ENCODE measurements at places on chromosomes 11 and 22.

- DNase-seq, result no peak
Observed at GRCh38 chr11:94750319-94751217, 17.6 kb upstream of the AMOTL1 start.

- no peak for DNase-seq
Observed at GRCh38 chr11:59281177-59281576, 68.5 kb upstream of the MPEG1 start.

GRCh38 chr11:30565027-30565426 lies 21.1 kb downstream of the MPPED2 start:
- DNase-seq, result no peak

- no peak for DNase-seq
Observed at GRCh38 chr11:19650467-19650866, 62.2 kb upstream of the NAV2 start.

DNA sequence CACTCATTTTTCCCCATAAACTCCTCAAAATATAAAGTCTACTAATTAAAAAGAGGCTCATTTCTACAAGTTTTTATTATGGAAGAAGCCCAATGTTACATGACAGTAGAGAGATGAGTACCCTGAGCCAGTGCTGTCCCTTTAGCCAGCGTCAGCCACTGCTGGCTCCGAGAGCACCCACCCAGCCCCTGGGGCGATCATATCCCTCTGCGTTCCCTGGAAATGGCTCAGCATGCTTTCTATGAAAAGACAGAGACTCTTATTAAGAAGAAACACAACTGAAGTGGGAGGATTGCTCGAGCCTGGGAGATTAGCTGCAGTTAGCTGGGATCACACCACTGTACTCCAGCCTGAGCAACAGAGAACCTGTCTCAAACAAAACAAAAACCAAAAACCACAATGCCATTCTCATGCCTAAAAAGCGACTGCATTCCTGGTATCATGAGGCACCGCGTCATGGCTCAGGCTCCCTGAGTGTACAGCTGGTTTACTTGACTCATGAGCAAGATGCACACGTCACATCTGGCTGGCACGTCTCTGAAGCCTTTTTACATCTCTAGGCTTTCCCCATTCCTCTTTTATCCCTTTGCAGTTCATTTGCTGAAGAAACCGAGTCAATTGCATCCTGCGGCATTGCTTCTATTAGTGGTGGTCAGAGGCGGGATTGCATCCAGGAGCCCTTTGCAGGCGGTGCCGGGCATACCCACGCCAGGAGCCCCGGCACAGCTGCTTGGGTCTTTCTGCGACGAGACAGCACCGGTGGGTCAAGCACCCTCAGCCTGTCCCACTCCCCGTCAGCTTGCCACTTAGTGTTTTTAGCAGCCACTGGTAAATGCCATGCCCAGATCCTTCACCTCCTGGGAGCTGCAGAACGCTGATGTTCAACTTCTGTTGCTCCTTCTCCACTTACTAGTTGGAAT lies 119.9 kb downstream of the CTTN start:
- peak; percentile 62 for DNase-seq

DNA sequence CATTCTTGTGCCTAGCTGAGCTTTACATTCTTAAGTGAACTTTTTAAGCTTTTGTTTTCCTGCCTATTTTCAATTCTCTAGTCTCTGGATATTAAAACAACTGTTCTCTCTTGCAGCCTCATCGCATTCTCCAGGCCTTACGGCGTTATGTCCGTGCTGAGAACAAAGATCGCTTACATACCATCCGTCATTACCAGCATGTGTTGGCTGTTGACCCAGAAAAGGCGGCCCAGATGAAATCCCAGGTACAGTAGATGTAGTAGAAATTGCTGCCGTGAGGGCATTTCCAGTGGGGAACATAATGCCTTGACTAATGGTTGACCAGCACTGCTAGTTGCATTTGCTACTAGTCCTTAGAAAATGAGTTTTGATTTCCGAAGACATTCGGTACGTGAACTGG lies 29.7 kb upstream of the ST14 start:
- DNase-seq, result no peak

DNA sequence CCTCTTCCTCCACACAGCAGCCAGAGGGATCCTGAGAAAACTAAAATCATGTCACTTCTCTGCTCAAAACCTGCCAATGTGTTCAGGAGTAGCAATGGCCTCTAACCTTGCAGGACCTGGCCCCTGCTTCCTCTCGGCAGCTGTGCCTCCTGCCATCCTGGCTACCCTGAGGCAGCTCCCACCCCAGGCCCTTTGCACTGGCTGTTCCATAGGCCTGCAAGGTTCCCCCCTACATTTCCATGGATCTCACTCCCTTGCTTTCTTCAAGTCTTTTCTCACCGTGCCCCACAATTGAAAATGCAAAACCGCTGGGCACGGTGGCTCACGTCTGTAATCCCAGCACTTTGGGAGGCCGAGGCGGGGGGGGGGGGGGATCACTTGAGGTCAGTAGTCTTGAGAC lies 2.1 kb upstream of the STIP1 start:
- DNase-seq, result no peak

DNA sequence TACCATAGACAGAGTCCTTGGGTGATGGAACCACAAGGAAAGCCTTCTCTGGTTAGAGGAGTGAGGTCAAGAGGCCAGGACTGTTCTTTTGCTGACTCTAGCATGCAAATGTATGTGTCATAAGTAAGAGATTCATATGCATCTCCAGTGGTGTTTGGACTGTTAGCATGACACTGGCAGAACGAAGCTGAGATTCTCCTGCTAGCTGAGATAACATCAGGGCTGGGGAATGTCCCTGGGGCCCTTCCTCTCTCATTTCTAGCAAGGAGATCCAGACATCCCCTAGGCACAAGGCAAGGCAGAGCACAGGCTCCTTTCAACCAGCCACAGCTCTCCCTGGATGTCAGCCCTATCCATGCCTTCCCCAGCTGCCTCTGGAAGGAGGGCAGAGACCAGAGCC lies 711.3 kb downstream of the OPCML start:
- DNase-seq, result no peak

DNA sequence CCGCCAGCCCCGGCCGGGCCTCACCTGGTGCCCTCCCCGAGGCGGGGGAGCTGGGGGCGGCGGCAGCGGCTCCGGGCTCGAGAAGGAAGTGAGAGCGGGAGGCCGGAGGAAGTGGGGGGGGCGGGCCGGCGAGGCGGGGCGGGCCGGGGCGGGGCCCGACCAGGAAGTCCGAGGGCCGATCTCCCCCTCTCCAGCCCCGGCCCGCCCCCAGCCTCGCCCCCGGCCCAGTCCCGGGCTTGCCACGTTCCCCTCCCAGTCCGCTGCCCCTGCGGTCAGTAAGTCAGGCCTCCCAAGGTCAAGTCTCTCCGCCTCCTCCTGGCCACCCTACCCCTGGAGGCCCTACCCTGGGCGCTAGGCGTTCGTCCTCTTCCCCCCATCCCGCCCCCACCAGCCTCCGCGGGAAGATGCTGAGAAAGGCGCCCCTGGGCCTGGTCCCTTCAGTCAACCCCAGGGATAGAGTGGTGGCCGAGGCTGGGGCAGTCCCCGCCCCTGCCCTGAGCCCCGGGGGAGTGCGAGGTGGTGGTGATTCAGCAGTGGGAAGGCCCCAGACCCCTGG lies at the start of gene RHOG:
TSS of gene RHOG (minus strand) at position 90 of the 556 bp plus-strand sequence. CDS start 12,821 bp downstream, outside the sequence.
- peak; percentile 91 for DNase-seq

DNA sequence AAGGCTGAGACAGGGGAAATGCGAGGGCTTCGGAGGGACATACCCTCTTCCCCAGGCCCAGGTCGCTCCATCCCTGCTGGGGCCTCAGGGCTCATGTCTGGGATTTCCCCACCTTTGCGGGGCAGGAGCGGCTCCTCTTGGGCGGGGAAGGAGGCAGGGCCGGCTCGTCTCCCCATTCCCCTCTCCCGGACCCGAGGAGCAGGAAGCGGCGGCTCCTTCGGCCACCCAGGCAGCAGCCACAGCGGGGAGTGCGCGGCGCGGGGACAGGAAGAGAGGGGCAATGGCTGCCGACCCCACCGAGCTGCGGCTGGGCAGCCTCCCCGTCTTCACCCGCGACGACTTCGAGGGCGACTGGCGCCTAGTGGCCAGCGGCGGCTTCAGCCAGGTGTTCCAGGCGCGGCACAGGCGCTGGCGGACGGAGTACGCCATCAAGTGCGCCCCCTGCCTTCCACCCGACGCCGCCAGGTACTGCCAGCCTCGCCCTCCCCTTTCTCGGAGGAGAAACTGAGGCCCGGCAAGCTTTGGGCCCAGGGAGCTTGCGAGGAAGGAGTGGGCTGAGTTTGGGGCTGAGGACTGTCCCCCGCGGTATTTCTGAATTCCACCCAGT lies at the start of gene ANKK1:
TSS of gene ANKK1 (plus strand) at position 175 of the 607 bp plus-strand sequence. CDS start at position 281, 106 bp downstream.
- DNase-seq, result no peak

DNA sequence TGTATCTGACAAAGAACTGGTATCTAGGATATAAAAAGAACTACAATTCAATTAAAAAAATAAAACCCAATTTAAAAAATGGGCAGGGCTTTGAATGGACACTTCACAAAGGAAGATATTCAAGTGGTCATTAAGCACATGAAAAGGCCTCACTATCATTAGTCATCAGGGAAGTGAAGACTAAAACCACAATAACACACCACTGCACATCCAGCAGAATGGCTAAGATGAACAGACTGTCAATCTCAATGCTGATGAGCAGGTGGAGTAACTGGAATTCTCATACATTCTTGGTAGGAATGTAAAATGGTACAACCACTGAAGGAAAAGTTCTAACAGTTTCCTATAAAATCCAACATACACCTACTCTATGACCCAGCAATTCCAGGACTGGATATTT lies 8.9 kb downstream of the HPS4 start:
- DNase-seq, result peak; percentile 39

GRCh38 chr11:108635106-108635505 lies 29.8 kb upstream of the DDX10 start:
- DNase-seq, result no peak

DNA sequence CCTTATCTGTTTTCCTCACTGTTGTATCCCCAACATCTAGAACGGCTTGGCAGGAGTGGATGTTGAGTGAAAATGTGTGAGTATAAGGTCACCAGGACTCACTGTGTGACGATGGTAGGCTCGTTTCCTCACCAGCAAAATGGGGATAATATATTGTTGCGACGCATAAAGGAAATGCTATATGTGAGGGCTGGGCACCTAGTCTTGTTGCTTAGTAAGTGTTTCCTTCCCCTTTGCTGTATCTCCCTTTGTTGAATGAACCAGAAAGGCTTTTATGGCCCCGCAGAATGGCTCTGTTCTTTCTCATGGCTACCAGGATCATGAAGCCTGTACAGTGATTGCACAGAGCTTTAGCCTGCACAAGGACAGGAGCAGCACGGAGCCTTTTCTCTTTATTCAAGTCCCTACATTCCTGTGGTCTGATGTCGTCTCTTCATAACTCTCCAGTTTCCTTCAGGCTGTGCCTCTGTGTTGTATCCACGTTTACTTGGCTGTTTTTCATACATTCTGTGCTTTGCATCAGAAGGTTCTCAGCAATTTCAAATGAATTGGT lies 5.4 kb downstream of the TNRC6B start:
- peak; percentile 80 for DNase-seq

DNA sequence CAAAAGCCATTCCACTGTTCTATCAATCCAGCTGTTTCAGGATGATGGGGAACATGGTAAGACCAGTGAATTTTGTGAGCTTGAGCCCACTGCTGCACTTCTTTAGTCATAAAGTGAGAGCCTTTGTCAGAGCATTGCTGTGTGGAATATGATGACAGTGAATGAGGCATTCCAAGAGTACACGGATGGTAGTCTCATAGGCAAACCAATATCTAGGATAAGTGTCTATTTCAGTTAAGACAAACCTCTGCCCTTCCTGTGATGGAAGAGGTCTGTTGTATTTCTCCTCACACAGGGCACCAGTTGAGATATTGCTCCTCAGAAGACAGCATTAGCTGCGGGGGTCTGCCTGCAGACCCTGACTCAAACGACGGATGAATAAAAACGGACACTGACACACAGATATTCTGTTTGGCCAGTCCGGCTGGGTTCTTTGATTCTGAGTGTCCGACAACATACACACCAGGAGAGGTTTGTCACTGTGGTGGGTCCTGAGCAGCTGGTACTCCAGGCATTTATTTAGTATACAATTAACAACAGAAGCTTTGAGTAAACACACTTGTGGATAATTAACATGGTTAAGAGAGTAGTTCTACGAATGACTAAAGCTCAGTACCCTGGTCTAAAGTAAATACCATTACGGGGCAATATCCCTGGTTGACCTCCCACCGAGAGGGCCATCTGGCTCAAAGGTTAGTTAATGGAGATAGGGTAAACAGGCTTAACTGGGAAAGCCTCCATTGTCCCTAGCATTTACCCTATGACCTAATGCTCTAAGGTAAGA lies 121.7 kb downstream of the ZNF280B start:
- DNase-seq, result no peak

GRCh38 chr11:109121173-109121932 lies 300.6 kb upstream of the C11orf87 start:
- DNase-seq, result no peak

DNA sequence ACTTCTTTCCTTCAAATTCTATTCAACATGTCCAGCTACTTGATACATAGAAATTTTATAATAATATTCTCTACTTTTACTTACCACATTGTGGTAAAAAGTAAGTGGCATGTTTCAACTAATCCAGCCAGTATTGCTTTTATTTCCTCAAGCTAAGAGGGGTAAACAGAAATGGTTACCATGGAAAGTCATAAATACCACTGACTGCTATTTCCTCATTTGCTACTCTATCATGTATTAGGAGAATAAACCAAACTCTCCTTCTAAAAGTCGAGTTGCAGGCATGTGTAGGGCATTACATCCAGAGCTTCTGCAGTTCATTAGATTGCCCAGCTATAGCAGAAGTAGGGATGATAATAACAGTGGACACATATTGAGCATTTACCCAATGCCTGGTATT lies 208.4 kb downstream of the MAML2 start:
- DNase-seq, result no peak

DNA sequence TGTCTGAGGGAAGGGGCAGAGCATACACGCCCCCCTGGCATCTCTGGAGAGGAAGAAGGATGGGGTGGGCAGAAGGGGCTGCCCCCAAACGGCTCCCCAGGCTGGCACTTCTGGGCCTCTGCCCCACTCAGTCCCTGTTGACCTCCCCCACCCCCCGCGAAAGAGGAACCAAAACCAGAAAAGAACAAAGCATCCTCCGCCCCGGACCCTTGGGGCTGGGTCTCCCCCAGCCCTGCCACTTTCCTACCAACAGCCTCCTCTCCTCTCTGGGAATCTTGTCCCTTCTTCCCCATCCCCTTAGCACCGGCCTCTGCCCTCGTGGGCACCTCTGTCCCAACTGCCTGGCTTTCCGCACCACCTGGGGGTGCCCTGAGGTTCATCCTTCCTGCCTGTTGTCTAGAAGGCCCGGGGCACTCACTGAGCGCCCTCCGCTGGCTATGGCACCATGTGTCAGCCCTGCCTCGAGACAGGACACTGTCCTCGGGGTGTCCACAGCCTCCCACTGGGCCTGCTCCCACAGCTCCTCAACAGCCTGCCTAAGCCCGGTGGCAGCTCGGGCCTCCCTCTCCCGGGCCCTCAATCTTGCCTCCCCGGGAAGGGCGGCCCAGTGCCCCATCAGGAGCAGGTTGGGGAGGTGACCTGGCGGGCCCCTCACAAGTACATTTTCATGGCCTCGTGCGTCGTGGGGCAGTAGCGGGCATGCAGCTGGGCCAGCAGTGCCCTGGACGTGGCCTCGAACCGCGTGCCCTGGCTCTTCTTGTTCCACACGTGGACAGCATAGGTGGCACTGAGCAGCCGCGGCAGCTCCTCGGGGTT lies 28.2 kb downstream of the A4GALT start:
- no peak for DNase-seq
